ENCODE measurements at places on chromosomes 4 and X.

GRCh38 chr4:79025170-79025569, 85.9 kb upstream of the PAQR3 start:
- DNase-seq = no peak

DNA sequence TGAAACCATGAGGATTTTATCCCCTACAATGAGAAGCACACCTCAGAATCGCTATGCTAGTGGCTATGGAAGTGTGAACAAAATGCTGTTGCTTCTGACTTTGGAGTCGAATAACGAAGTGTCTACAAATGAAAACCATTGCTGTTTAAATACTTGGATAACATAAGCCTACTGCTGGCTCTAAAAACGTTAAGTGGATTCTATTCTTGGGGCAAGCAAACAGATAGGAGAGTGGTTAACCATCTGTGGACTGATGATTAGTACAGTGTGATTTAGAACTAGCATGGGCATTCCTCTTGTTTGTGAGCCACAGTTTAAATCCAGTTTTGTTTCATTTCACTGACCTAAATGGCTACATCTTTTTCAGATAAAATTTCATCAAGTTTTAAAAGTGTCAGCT, 109.7 kb upstream of the PNPLA4 start:
- DNase-seq = no peak

GRCh38 chrX:125622899-125623298, 303.2 kb downstream of the TEX13C start:
- DNase-seq = no peak

GRCh38 chrX:64150775-64151174, 54.7 kb downstream of the AMER1 start:
- no peak for DNase-seq

DNA sequence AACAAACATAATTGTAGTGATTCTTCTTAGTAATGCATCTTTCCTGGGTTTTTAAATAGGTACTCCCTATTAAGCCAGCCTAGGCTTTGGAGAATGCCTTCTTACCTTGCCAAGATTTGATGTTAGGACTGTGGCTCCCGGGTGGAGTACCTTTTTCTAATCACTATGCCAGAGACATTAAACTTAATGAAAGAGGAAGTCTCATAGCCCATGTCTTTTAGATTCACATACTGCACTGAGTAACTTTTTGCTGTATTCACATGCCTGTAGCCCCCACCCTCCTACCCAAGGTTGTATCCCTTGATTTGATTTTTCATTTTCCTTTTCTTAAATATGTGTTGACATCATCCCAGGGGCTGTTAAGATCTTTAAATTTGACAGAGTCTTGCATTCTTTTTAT, 104.2 kb upstream of the TLR2 start:
- DNase-seq = no peak

DNA sequence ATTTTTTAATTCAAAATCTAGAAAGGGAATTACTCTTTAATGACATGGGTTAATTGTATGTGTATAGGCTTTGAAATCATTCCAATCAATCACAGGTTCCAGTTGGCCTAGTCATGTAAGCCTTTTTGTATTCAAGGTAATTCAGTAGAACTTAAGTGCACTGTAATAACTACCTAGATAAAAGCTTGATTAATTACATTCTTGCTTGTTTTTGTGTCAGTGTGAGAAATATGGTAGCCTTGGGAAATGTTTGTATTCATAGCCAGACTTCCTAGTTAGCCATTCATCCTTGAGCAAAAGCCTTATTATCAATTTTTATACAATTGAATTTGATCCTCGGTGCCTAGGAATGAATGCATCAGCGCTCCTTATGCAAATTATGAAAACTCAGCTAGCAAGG, 33.5 kb downstream of the TKTL2 start:
- DNase-seq = no peak

DNA sequence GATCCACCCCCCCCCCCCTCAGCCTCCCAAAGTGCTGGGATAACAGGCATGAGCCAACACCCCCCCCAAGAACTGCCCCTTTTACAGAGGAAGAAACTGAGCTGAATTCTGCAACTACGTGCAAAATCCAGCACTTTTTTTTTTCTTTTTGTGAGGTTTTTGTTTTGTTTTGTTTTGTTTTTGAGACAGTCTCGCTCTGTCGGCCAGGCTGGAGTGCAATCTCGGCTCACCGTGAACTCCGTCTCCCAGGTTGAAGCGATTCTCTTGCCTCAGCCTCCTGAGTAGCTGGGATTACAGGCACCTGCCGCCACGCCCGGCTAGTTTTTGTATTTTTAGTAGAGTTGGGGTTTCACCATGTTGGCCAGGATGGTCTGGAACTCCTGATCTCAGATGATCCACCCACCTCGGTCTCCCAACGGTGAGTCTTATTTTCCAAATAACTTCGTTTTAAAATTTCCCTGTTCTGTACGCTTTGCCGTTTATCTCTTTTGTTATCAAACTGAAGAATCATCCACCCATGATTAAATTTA, 4.9 kb downstream of the CRLF2 start:
- no peak for DNase-seq

GRCh38 chr4:17284323-17285175, 227.3 kb downstream of the QDPR start:
- no peak for DNase-seq

GRCh38 chrX:137651647-137652046, 85.7 kb downstream of the ZIC3 start:
- DNase-seq = no peak

GRCh38 chr4:57971261-57971660, 861.1 kb upstream of the IGFBP7 start:
- DNase-seq = no peak

- peak; percentile 69 for DNase-seq
Measured at GRCh38 chrX:135520553-135521404, at the start of gene INTS6L. TSS of gene INTS6L (plus strand) at chrX:135520660. CDS start at chrX:135520993, 333 bp downstream.

DNA sequence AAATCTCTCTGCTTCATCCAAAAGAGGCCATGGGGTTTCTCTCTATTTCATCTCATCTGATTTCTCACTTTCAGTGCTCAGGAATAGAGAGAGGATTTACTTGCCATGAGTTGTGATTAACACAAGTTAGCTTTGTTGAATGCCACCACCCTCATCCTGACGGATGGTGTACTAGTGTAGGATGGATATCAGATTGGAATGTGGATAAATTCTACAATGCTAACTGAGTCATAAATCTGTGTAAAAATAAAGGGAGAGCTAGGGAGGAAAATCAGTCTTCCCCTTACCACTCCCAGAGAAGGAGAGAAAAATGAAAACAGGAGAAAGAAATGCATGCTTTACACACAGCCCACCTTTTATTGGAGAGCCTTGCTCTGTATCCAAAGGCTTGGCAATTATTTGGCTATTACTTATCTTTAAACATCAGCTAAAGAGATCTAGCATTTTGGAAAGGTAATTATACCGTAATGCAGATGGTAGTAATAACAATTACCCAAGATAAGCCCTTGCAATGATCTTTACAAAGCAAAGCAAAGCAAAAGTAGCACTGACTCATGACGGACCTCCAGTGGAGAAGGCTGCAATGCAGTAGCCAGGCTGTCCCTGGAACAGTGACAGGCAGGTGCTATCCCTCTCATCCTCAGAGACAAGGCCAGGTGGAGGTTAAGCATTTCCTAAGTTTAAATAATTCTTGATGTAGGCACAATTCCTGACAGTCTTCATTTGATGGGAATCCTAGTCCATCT, 306.3 kb upstream of the PPARGC1A start:
- no peak for DNase-seq

GRCh38 chr4:25129917-25130316, 30.3 kb downstream of the SEPSECS start:
- no peak for DNase-seq

DNA sequence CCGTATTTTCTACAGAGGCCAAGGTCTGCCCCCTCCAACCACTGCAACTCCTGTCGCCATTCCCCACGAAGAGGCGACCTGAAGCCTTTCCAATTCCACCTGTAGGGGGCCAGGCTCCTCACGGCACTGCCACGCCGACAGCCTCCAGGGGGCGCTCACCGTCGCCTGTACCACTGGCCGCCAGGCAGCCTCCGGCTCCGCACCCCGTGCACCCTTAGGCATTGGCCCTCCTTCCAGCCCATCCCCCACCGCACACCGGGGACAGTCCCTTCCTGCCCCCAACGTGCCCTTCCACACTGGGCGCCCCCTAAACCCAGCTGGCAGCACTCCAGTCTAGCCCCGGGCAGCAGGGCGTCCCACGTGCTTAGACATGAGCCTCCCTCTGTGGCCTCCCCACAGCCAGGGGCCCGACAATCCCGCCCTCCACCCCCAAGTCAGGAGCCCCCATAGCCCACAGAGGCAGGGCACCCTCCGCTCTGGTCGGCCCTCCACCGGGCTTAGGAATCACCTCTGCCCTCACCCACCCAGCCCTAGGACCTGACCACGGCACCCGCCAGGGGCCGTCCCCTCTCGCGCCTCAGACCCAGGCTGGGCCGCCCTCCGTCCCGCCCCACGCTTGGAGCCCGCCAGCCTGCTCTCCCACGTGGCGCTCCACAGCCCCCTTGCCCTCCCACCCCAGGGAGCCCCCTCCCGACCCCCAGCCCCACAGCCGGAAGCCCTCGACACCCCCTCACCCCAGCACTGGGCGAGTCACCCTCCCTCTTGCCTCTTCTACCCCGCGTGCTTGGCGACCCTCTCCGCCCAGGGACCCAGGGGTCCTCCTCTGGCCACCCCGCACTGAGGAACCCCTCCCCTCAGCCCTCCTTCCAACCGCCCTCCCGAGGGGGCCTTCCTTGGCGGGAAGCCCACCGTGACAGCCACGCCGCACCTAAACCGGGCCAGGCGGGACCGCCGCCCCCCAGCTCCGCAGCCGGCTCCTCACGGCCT, 711 bp downstream of the PNMA6E start:
- no peak for DNase-seq

- no peak for DNase-seq
Measured at GRCh38 chr4:124863040-124863545, 150.6 kb upstream of the ANKRD50 start.

DNA sequence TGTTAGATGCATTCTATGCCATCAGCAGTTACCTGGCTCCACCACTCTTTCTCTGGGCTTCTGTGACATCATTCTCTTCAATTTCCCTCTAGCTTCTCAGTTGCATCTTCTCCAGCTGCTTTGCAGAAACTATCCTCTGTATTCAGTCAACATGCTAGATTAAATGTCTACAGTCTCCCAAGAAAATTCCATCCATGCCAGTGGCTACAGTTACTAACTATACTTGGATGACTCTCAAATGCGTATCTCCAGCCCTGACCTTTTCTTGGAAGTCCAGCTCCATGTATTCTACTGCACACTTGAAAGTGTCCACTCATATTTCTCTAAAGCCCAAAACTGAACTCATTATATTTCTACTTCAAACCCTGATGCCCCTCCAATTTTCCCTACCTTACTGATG, 232.3 kb upstream of the TENM3 start:
- no peak for DNase-seq

- no peak for DNase-seq
Measured at GRCh38 chr4:20591571-20591970, 108.7 kb upstream of the PACRGL start.

- DNase-seq = no peak
Measured at GRCh38 chr4:102352781-102353180, 7.5 kb upstream of the SLC39A8 start.

- no peak for DNase-seq
Measured at GRCh38 chrX:13897566-13897965, 80.7 kb upstream of the GPM6B start.

GRCh38 chrX:120244735-120245498, 5.7 kb upstream of the ZBTB33 start:
- DNase-seq = no peak

DNA sequence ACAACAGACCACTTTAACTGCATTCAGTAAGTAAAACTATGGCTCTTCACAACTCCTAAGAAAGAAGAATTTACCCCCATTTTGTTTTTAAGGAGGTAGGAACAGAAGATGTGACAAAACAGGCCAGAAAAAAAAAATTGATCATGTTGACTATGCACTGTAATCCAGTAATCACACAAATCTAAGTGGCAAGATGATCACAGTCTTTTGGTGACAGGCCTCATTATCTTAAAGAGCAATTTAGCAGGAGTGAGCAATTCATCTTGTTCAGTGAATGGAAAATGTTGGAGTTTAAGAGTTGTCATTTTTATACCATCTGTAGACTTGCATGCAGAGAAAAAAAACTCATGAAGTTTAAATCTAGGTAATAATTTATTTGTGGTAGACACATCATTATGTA, 115.1 kb downstream of the SLC39A8 start:
- no peak for DNase-seq

DNA sequence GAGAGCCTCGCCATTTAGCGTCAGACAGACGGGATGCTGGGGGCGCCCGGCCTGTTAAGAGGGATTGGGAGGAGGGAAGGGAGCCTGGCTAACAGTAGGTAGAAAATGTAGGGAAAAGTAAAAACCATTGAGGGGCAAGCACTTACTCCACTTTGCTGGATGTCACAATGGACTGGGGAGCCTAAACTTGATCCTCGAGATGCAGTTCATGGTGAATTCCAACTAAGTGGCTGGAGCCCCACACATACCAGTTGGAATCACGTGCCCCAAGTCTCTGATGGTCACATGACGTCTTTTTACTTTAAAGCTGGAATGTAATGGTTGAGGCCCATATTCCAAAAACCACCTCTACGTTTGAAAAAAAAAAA, 1.5 kb downstream of the PLS3 start:
- no peak for DNase-seq

DNA sequence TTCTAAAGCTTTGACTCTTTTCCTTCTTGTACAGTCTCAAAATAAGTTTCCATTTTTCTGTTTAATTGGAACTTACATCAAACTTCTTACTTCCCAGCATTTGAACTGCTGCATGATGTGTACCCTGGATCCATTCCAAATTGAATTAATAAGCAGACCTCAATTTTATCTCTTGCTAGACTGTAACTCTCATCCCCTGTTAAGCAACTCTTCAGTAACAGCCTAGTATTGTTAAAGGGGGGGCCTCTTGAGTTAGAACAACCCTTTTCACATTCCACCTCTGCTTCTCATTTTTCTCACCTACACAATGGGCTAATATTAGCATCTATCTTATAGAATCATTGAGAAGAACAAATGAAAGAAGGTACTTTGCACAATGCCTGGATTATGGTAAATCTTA, 169.4 kb downstream of the IL1RAPL1 start:
- DNase-seq = no peak

DNA sequence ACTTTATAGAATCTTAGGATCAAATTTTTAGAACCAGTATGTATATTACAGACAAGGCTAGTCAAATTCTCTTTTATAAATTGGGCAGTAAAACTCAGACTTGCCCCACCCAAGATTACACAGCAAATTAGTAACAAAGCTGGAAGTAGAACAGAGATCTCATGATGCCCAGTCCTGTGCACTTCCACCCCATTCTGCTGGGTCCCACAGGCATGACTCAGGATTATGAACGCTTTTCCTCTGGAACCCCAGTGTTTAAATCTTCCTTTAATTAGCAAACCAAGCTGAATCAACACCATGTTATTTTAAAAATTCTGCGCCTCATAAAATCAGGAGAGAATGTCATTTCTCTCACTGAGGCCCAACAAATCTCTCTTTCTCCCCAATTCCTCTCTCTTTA, 1.5 kb upstream of the IL13RA2 start:
- DNase-seq = no peak

- DNase-seq = no peak
Measured at GRCh38 chr4:67030636-67031035, 514.7 kb downstream of the CENPC start.

Data from stimulated activated CD4-positive, alpha-beta T cell treated with anti-CD3 and anti-CD28 coated beads, Interleukin-1b, Interleukin-23, amount 100 ng/mL, for 1 hour (primary cell).